ENCODE measurements at places on chromosomes 3 and 15. TPM values are rescaled to one million over a fixed set of nuclear protein-coding genes. Genes with fewer than 3 reads are reported as not detected.

- no peak for DNase-seq
Observed at GRCh38 chr15:89333959-89334509, 590 bp downstream of the POLG start.

- DNase-seq, result no peak
Observed at GRCh38 chr3:24225385-24225950, 269.2 kb downstream of the THRB start.

DNA sequence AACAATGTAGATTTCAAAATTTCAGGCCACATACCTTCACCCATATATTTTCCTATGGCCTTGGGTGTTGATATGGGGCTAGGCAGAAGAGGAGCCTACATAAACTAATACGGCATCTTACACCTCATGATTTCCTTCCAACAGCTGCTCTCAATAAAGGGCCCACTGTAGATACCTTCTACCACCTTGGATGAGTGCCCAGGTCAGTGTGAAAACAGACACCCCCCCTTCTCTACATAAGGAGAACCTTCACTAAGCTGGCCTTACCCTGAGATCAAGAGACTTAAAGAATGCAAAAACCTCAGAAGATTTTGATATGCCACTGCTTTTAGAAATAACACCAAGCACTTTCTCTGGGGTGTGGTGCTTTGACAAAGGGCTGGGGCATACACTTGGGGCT is 42.7 kb downstream of the SH3BP5 start:
- no peak for DNase-seq

DNA sequence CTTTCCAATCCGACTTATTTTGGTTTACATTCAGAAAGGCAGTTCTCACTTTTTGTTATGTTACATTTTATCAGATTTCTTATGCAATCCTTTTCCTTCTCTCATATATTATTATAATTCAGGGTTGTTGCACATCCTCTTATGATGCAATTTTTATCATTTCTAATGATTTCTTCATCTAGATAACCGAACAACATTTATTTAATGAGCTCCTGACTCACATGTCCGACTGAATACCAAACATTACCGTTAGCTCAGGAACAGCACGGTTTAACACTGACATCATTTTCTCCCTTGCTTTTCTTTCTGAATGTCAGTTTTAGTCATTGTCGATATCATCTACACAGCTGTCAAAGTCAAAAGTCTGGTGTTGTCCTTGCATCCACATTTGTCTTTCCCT is 199.2 kb downstream of the BCHE start:
- DNase-seq, result no peak

DNA sequence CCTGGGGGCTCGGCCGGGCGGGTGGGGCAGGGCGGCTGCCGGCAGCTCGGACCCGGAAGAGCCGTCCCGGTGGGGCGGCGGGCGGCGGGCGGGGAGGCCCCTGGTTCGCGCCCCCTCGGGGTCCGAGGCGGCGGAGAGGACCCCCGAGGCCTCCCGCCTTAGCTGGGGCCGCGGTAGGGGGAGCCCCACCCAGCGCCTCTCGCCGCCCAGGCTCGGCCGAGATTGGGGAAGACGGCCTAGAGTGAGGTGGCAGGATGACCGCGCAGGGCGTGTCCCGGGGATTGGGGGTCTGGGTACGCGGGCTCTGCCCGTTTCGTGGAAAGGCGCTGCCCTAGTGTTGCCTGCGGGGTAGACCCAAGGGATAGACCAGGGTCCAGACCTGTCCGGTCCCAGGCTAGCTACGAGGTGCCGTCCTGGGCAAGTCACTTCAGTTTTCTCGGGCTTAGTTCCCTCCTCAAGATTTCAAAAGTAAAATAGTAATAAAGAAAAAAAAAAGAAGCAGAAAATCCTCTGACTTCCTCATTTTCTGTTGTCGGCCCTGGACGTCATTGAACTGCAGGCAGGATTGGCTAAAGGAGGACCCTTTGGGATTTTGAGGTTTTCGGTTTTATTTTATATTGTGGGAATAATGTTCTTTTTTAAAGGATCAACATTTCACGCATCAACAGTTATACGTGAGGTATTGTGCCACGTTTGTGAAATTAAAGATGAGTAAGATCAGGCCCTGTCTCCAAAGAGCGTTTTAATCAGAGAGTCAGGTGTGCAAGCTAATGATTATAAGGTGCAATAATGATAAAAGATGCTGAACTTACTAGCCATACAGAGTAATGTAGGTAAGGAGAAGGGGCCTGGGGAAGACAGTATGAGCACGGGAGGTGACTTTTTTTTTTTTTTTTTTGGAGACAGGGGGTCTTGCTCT is 679 bp downstream of the IQGAP1 start:
- DNase-seq, result peak; percentile 68

- DNase-seq, result no peak
Observed at GRCh38 chr3:184676927-184677326, 34.9 kb downstream of the MAGEF1 start.

DNA sequence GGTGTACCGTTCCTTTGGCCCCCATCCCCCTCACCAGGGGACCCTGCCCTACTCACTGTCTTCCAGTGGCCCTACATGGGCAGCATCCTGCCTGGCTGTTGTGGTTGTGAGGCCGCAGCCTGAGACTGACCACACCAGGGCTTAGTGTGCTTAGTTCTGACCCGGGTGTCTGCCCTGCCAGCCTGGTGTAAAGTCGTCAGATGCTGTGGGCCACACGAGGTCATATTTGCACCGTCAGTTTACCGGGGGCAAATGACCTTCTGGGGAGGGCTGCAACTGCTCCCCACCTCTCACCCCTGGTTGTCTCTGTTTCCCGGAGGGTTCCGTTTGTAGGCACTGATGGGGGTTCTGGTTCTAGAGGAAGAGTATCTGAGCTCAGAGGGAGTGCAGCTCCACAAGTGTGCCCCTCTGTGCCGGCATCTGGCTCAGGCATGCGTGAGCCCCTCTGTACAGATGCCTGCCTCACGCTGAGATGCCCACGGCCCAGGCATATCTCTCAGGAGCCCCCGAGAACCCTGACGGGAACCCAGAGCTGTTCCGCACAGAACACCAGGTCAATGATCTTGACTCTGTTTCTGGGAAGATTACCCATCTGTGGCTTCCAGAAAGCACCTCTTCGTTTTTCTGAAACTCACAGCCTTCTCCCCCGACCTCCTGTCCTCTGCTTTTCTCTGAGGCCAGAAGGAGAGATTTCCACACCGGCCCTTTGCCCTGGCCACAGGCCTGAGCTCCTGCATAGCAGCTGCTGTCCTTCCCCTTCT is 19.2 kb downstream of the KLF13 start:
- DNase-seq, result no peak

GRCh38 chr15:74176262-74177214 is 3.0 kb downstream of the ISLR start:
- DNase-seq, result peak; percentile 61

- DNase-seq, result no peak
Observed at GRCh38 chr3:127250032-127250431, 37.8 kb downstream of the PRR20G start.

DNA sequence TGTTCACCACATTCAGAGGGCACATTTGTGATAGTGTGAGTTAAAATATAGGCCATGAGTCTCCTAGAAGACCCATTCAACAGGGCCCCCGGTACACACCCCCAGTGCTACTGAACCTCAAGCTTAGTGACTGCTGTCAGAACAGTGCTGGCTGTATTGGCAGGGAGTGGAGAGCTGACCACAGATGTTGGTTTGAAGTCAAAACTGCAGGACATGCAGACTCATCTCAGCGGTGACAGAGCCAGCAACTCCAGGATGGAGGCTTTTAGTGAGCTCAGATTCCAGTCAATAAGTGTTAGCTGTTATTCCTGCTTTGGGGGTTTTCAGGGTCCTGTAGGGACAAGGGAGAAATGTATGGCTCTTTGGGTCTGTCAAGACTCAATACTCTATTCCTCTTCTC is 29.1 kb downstream of the PRR20G start:
- DNase-seq, result no peak

GRCh38 chr15:33029109-33029652 is 165.3 kb downstream of the FMN1 start:
- peak; percentile 38 for DNase-seq

GRCh38 chr3:196868297-196868661 is 559 bp downstream of the SENP5 start:
- peak; percentile 12 for DNase-seq

DNA sequence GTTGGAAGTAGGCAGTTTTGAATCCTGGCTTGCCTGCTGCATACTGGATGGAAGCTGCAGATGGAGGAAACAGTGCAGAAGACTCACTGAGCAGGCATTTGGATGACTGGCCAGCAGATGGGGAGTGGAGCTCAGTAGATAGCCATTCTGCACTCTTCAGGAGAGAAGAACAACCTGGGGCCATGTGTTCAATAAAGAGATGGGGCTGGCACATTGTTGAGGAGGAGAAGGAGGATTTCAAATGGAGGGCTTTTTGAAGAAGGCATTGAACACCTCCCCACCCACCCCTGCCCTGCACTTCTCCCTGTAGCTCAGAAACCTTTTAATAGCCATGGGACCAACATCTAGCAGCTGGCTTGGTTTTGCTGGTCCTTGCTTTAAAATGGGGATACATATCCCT is 109.8 kb downstream of the CACNA1D start:
- no peak for DNase-seq

DNA sequence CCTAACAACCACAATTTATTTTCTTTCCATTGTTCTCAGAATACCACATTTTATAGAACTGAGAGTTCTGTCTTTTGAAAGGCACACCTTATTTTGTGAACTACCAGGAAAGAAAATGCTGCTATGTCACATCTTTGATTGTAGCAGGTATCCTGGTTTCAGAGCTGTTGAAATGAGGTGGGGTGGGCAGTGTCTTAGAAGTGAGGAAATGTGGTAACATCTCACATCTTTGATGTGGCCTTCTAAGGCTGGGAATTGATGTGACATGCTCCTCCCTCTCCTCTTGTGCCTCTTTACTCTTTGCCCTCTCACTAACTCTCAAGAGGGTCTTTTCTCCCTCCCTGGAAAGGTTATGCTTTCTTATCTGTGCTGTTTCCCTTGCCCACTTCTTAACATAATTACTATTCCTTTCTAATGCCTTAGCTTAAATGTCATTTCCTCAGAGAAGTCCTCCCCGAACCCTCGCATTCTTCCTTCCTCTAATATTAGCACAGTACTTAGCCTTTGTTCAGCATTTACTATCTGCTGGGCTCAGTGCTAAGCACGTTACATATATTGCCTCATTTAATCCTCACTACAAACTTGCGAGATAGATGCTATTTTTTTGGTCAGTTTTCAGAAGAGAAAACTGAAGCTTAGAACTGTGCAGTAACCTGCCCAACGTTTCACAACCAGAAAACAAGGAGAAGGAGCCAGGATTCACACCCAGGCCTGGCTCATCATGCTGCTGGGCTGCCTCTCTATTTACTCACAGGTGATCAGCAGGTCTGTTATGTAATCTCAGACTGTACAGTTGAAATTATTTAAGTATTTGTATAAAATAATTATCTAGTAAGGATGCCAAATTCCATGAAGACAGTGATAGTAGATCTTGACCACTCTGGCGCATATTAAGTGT is 24.0 kb upstream of the SPTSSB start:
- no peak for DNase-seq

DNA sequence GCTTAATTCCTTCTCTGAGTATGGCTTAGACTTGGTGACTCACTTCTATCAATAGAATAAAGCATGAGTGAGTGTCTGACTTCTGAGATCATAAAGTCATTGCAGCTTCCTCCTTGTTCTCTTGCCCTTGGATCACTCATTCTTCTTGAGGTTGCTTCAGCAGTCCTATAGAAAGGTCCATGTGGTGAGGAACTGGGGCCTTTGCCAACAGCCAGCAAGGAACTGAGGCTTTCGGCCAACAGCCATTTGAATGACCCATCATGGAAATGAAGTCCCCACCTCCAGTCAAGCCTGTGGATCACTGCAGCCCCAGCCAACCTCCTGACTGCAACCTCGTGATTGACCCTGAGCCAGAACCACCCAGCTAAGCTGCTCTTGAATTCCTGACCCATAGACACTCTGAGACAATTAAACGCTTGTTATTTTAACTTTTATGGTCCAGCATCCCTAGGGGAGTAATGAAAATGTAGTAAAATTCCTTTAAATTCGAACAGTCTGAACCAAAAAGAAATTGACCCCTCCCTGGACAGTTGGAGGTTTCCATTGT is 84.5 kb downstream of the WDR76 start:
- no peak for DNase-seq

GRCh38 chr3:153285982-153286381 is 124.0 kb downstream of the RAP2B start:
- no peak for DNase-seq

DNA sequence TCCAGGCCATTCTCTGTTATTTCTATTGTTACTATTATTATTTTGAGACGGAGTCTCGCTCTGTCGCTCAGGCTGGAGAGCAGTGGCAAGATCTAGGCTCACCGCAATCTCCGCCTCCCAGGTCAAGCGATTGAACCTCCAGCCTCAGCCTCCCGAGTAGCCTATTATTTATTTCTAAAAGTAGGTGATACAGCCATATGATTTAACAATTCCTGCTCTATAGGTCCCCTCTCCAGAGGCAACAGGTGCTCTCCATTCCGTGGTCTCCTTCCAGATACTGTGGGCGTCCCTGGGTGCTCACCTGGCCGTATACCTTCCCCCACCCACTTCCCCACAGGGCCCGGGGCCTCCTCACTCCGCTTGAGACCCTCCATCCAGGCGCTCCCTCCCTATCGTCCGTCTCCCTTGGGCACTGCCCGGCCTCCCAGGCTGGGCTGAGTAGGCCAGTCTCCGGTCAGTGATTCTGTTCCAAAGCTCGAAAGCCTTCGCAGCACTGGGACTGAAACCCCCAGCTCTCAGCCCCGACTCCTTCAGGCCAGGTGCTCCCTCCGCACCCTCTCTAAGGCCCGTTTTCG is 708 bp upstream of the PTPN23 start:
- DNase-seq, result no peak

DNA sequence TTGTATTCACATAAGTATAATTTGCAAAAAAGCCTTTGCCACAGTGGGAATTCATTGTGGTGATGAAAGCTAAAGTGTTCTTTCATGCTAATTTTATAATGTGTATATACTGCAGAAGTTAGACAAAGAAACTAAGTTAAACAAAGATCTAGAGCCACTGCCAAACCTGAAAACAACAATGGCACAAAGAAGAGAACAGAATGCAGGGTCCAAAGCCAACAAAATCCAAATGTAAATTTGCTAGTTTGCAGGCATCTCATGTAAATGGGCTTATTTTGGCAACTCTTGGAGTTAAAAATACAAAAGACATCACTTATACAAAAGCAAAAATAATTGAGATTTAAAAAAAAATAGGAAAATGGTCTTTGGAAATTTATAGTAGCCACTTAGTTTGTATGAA is 123.0 kb downstream of the TCF12 start:
- DNase-seq, result no peak

GRCh38 chr3:157142315-157142714 is 17.6 kb downstream of the CCNL1 start:
- no peak for DNase-seq

DNA sequence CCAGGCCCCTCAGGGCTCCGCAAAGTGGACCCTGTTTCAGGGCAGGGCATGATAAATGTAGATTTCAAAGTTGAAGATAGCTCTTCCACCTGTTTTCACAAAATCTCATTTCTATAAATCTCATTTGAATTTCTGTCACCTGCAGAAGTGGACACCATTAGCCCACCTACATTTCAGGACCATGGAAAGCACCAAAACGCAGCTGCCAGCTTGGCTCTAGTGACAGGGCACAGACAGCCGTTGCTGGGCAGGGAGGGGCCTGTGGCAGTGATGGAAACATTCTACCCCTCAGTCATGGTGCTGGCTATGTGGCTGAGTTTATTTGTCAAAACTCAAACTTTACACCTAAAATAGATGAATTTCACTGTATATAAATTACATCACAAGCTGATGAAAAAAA is 40.4 kb downstream of the PRR23E start:
- DNase-seq, result no peak

The CCNDBP1 gene
- total RNA-seq, result 90.5 TPM

The MORC1 gene
- total RNA-seq, result 2.4 TPM

The LEKR1 gene
- 8.4 TPM for total RNA-seq

The RTP4 gene
- total RNA-seq, result 0.72 TPM

The CSTA gene
- 38.0 TPM for total RNA-seq

The IL17RE gene
- 0.72 TPM for total RNA-seq
